Activated T-helper 1 cell treated with anti-CD3 and anti-CD28 coated beads, Interleukin-2, amount 50 U/mL, for 16 hours (primary cell): ENCODE measurements at places on chromosomes 1 and 21.

DNA sequence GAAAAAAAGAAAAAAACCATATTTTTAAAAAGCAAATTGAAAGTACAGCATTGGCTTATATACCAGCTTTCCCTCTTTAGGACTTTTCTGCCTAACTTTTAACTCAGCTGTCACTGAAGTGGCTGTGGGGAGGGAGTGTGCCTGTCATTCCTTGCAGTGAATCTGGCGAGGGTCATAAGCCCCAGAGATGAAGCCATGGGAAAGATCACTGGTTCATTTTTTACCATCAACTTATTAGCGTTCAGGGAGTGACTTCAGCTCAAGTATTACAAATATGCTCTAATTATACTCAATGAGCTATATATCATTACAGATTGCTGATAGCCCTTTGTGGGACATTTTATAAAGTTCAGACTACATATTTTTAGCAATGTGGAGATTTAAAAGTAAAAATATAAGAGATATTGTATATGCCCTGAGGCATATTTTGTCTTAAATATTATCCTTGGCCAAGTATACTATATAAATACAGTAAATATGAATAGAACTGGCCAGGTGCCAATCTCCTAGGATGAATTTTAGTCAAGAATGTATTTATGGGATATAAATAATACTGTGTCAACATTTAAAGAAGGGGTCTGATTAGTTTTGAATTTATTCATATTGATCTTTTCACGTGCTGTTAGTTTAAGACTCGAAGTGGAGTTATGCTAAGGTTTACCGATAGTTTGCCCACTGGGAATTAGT lies 4.4 kb downstream of the TGFB2 start:
- DNase-seq = no peak

- no peak for DNase-seq
Observed at GRCh38 chr1:150971583-150972416, 2.8 kb downstream of the CERS2 start.

- DNase-seq = no peak
Observed at GRCh38 chr1:97744977-97745376, 175.9 kb downstream of the DPYD start.

DNA sequence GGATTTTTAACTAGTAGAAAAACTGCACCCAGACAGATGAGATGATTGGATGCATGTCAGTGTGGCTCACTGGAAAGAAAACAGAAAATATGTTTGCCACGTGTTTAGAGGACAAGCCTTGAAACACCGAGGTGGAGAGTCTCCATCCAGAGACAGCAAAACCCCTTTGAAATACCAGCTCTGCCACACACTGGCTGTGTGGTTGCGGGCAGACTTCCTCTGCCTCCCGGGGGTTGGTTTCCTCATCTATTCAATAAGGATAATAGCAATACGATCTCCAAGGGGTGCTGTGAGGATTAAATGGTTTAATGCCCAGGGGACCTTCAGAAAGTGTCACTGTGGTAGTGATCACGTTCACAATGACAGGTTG lies 67.2 kb upstream of the PARP1 start:
- no peak for DNase-seq

DNA sequence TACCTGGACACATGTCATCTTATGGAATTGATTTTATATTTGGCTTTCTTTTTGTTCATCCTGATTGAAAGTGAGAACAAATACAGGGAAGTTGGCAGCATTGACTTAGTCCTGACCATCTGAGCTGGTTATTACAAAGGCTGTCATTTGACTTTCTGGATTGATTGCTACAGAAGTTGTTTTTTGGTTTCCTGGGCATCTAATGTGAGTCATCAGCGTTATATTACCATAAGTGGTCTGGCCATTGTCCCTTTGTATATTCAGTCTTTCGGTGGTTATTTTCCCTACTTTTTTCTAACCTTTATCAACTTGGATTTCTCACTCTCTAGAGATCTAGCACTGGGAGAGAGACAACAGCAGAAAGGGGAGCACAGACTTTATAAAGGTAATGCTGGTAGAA lies 1646.5 kb downstream of the MRPL39 start:
- no peak for DNase-seq

DNA sequence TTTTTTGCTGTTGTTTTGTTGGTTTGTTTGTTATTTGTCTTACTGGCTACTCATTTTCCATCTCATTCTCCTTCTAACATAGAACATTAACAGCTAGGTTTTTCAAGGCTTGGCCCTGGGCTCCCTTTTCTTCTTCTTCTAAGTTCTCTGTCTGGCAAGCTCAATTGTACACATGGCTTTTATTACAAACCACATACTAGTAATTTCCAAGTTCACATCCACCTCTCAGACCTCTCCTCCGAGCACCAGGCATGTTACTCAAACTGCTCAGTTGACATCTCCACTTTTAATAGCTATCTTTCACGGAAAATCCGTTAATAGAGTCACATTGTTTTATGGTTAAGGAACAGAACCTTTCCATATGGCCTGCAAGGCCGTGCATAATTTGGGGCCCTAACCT lies 736.9 kb upstream of the ADAMTS5 start:
- DNase-seq = no peak

GRCh38 chr1:86701731-86702130 lies 2.6 kb upstream of the SH3GLB1 start:
- DNase-seq = no peak

- no peak for DNase-seq
Observed at GRCh38 chr1:935751-936231, 12.1 kb downstream of the SAMD11 start.

GRCh38 chr21:34271189-34271851 lies 92.5 kb upstream of the KCNE2 start:
- DNase-seq = no peak

DNA sequence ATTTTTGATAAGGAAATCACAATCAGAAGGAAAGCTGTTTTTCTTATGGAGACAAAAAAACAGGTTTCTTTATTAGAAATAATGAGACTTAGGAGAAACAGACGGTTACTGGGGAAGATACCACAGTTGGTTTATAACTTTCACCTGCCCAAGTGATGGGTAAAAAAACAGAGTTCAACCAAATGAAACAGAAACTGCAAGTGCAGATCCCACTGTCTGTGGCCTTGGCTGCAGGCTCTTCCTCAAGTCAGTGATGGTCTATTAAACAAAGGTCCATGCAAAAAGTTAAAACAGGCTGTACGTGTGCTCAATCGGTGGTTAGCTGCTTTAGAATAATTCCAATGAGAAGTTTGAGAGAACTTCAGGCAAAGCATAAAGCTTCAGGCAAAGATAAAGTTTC lies 112.1 kb upstream of the NEGR1 start:
- no peak for DNase-seq

DNA sequence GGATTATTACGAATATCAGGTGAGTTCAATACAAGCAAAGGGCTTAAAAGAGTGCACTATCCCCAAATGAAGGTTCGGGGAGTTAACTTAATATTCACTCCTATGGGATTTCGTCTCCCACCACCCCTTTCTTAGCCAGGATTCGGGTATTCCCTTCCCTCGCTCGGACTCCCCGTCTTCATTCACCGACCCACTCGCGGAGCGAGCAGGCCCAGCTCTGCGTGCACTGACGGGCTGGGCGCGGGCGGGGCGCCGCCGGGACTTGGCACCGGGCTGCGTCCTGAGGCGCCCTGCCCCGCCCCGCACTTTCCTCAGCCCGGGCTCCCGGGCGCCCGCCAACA lies 7.7 kb upstream of the MPZL1 start:
- DNase-seq = no peak
